ENCODE measurements at places on chromosomes 6 and 20. TPM values are rescaled to one million over a fixed set of nuclear protein-coding genes. Genes with fewer than 3 reads are reported as not detected.
A peak's percentile ranks its signal among the peaks of the same experiment; 100 is the strongest.

HUS1B gene
- 0.72 TPM for total RNA-seq

E2F1 gene
- 6.7 TPM for total RNA-seq

RAB32 gene
- 37.0 TPM for total RNA-seq

STMND1 gene
- not detected for total RNA-seq

PAX1 gene
- not detected for total RNA-seq

NUP153 gene
- total RNA-seq, result 39.0 TPM

CPNE5 gene
- 24.9 TPM for total RNA-seq

PHACTR3 gene
- 8.7 TPM for total RNA-seq

BMP7 gene
- total RNA-seq, result 0.38 TPM

HLA-DOB gene
- total RNA-seq, result not detected

NXT1 gene
- total RNA-seq, result 24.5 TPM

KCNK15 gene
- total RNA-seq, result not detected

KCNG1 gene
- total RNA-seq, result 4.4 TPM

ATG5 gene
- total RNA-seq, result 27.5 TPM

BTN1A1 gene
- 1.4 TPM for total RNA-seq

SH3BGRL2 gene
- total RNA-seq, result 7.0 TPM

GRCh38 chr6:16361861-16362260 is 123.5 kb downstream of the GMPR start:
- H3K4me1 ChIP-seq, result peaks cover 8% of the 10 kb centered on the region
- H3K27me3 ChIP-seq, result no peaks in the 10 kb centered on the region
- no peak overlapping the region for H3K4me3 ChIP-seq
- DNase-seq, result no peak

DNA sequence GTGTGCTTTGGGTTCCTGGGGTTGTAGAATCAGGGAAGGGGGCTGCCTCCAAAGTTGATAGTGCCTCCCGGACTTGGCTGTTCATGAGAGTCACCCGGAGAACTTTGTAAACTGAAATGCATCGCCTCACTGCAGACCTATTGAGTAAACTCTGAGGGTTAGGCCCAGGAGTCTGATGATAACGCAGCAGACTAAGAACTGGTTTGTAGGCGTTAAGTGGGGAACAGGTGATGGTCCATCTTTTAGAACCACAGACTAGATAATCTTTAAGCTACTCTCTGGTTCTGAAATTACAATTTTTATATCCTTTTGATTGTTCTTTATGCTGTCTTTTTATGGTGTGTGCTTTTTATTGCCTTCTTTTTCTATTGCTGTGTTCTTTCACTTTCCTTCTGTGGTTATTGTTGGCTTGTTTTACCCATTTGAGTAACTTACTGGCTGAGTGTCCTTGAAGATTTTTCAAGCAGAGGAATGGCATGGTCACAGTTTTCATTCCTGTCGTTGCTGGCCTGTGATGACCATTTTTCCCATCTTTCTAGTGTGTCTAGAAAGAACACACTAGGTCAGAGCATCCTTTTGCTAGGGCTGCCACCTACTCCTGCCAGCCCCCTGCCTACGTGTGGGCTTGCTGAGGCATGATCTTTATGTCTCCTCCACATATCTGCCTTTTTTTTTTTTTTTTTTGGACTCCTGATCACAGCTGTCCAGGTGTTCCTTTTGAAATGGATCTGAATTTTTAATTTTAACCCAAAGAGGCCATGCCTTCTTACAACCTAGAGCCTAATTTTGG is 30.9 kb downstream of the LRRC1 start:
- no peak overlapping the region for H3K27ac ChIP-seq
- no peak for DNase-seq
- no peaks in the 10 kb centered on the region for H3K36me3 ChIP-seq

- no peaks in the 10 kb centered on the region for H3K4me1 ChIP-seq
- no peak for DNase-seq
- no peak overlapping the region for H3K4me3 ChIP-seq
These were observed 23.1 kb upstream of the HMGN3 start for GRCh38 chr6:79257381-79258205.

GRCh38 chr6:4615891-4616290 is 160.3 kb upstream of the CDYL start:
- H3K27ac ChIP-seq, result no peak overlapping the region
- DNase-seq, result no peak
- no peaks in the 10 kb centered on the region for H3K27me3 ChIP-seq
- H3K4me3 ChIP-seq, result no peak overlapping the region
- H3K4me1 ChIP-seq, result peaks cover 2% of the 10 kb centered on the region

- H3K27ac ChIP-seq, result no peak overlapping the region
- DNase-seq, result no peak
- H3K4me1 ChIP-seq, result peaks cover 14% of the 10 kb centered on the region
- no peak overlapping the region for H3K4me3 ChIP-seq
- H3K36me3 ChIP-seq, result peaks cover 46% of the 10 kb centered on the region
These were observed 63.0 kb downstream of the PTPN1 start for GRCh38 chr20:50572938-50573777.

GRCh38 chr6:1819007-1819406 is 209.3 kb downstream of the FOXC1 start:
- no peak overlapping the region for H3K27ac ChIP-seq
- peaks cover 26% of the 10 kb centered on the region for H3K4me1 ChIP-seq
- no peak overlapping the region for H3K4me3 ChIP-seq
- no peaks in the 10 kb centered on the region for H3K36me3 ChIP-seq

- no peak for DNase-seq
- H3K4me3 ChIP-seq, result no peak overlapping the region
- H3K27me3 ChIP-seq, result peaks cover 3% of the 10 kb centered on the region
These were observed 6.8 kb upstream of the EZR start for GRCh38 chr6:158825951-158826306.

DNA sequence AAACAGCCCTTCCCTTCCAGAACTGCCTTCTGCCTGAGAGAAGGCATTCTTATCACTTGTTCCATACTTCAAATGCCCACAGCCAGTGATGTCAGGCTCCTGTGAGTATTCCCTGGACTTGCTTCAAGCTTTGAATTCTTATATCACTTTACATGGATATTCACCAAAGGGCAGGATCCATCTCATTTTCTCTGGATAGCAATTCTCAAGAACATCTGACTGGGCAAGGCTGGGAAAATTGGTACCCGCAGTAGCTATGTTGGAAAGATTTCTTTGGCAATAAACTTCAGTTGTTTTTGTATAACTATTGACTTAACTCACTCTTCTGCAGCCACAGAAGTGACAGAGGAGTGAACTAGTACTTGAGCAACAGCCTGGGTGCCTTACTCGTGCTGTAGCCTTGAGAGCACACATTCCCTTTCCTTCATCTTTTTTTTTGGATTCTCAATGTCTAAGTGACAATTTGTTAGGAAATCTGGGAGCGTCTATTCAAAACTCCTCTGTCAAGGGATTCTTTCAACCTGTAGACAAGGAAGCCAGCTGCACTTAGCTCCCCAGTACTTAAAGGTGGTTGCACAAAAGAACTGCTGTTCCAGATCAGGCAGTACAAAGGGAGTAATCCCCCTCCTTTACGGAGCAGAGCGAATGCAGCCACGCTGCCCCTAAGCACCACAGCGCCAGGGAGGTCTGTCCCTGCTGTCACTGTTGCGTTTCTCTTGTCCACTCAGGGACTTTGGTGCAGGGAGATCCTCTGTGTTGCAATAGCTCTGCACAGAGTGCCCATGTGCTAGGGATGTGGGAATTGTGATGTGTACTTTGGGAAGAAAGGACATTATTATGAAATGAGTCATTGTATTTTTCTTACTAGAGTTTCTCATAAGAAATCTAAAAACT is 69.6 kb downstream of the JAG1 start:
- DNase-seq, result no peak
- H3K4me1 ChIP-seq, result peaks cover 5% of the 10 kb centered on the region
- no peaks in the 10 kb centered on the region for H3K36me3 ChIP-seq
- no peak overlapping the region for H3K4me3 ChIP-seq
- no peaks in the 10 kb centered on the region for H3K27me3 ChIP-seq

DNA sequence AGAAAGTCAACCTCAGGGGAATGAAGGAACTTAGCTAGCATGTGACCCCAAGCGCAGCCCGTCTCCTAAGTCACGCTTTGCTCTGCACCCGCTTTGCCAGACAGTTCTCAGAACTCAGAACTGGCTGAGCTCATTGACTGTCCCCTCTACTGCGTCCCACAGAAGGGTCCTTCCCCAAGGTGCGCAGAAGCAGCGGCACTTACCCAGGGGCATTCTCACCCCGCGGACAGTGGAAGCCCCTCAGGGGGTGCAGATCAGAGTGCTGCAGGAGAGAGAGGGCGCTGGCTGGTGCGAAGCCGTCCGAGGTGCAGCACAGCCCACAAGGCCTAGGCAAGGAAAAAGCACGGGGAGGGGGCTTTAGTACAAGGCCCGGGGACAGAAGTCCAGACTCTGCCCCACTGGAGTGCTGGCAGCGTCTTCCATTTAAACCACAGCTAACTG is 807 bp downstream of the SNHG17 start:
- H3K4me1 ChIP-seq, result peaks cover 20% of the 10 kb centered on the region
- H3K27ac ChIP-seq, result peak overlapping the region; percentile 72
- peaks cover 4% of the 10 kb centered on the region for H3K27me3 ChIP-seq
- H3K36me3 ChIP-seq, result peaks cover 23% of the 10 kb centered on the region

- H3K36me3 ChIP-seq, result peaks cover 5% of the 10 kb centered on the region
- no peaks in the 10 kb centered on the region for H3K27me3 ChIP-seq
- H3K4me1 ChIP-seq, result peaks cover 2% of the 10 kb centered on the region
- DNase-seq, result no peak
- H3K4me3 ChIP-seq, result no peak overlapping the region
These were observed 293.2 kb downstream of the NRN1 start for GRCh38 chr6:5713519-5713918.

- no peaks in the 10 kb centered on the region for H3K36me3 ChIP-seq
- no peak overlapping the region for H3K27ac ChIP-seq
- no peak overlapping the region for H3K4me3 ChIP-seq
- peaks cover 6% of the 10 kb centered on the region for H3K4me1 ChIP-seq
These were observed 109.0 kb downstream of the SULF2 start for GRCh38 chr20:47676219-47676721.

DNA sequence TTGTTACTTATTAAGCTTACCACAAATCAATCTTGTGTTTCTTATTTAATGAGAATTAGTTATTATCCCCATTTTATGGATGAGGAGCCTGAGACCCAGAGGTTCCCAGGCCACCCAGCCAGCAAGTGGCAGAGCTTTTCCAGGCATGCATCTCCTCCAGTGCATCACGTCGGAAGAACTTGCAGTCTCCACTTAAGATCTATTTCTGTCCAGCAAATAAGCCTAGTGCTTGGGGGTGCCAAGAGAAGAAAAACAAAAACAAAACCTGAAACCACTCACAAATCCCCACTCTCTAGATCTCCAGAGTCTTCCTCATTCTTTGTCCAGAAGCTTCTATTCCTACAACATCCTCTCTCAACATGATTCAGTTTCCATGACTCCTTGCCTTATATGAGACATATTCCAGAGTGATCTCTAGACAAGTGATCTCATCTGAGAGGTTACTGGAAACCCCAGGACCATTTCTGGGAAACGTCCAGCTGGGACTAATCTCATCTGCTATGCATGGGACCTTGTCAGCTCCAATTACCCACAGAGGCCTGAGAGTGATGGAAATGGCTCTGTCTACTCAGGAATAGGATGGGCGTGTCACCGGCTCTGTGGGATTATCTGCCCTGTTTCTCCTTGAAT is 4.1 kb downstream of the GUCA1B start:
- peaks cover 3% of the 10 kb centered on the region for H3K27me3 ChIP-seq
- no peaks in the 10 kb centered on the region for H3K4me1 ChIP-seq
- no peak overlapping the region for H3K27ac ChIP-seq
- no peak for DNase-seq
- no peak overlapping the region for H3K4me3 ChIP-seq
- no peaks in the 10 kb centered on the region for H3K36me3 ChIP-seq

- no peaks in the 10 kb centered on the region for H3K36me3 ChIP-seq
- no peak for DNase-seq
- no peaks in the 10 kb centered on the region for H3K27me3 ChIP-seq
- no peak overlapping the region for H3K4me3 ChIP-seq
- no peaks in the 10 kb centered on the region for H3K4me1 ChIP-seq
These were observed 279.7 kb upstream of the FLRT3 start for GRCh38 chr20:14617123-14617522.

GRCh38 chr20:51169813-51170212 is 146.9 kb upstream of the KCNG1 start:
- no peaks in the 10 kb centered on the region for H3K27me3 ChIP-seq
- H3K4me1 ChIP-seq, result no peaks in the 10 kb centered on the region
- no peaks in the 10 kb centered on the region for H3K36me3 ChIP-seq

DNA sequence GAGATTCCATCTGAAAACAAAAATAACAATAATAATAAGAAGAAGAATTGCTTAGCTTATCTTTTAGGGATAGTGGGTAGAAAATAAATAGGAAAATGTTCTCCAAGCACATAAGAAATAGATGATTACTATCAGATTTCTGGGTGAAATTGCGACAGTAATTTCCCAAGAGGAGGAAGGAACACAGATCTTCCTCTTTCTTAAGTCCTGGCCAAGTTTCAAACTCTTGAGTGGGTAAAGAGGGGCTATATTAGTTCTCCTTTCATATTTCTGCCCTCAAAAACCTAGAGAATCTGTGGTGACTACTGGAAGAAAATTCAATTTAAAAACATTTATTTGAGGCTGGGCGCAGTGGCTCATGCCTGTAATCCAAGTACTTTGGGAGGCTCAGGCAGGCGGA is 63.7 kb downstream of the PHACTR2 start:
- no peak overlapping the region for H3K4me3 ChIP-seq
- no peak for DNase-seq
- no peak overlapping the region for H3K27ac ChIP-seq
- peaks cover 41% of the 10 kb centered on the region for H3K4me1 ChIP-seq

GRCh38 chr6:52509281-52510212 is 67.3 kb downstream of the TRAM2 start:
- H3K4me1 ChIP-seq, result peaks cover 25% of the 10 kb centered on the region
- H3K4me3 ChIP-seq, result no peak overlapping the region
- peaks cover 8% of the 10 kb centered on the region for H3K27me3 ChIP-seq

DNA sequence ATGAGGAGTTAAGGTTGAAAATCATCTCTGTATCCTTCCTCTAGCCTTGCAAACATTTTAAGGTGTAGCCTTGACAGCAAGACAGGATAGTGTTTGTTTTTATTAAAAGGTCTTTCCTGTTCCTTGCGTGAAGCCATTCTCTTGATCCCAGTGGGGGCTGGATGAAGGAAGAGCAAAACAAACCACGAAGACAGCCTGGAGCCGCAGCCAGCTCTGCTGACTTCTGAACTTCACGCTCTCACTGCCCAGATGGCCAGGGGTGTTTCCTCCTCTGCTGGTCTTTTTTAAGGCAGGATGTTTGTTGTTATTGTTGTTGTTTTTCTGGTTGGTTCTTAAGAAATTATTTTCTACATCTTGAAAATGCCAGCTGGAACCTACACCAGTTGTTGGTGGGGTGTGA is 156.4 kb downstream of the MTHFD1L start:
- H3K4me3 ChIP-seq, result no peak overlapping the region
- peak overlapping the region; percentile 94 for H3K27ac ChIP-seq
- DNase-seq, result peak; percentile 17
- peaks cover 17% of the 10 kb centered on the region for H3K4me1 ChIP-seq
- H3K27me3 ChIP-seq, result no peaks in the 10 kb centered on the region

DNA sequence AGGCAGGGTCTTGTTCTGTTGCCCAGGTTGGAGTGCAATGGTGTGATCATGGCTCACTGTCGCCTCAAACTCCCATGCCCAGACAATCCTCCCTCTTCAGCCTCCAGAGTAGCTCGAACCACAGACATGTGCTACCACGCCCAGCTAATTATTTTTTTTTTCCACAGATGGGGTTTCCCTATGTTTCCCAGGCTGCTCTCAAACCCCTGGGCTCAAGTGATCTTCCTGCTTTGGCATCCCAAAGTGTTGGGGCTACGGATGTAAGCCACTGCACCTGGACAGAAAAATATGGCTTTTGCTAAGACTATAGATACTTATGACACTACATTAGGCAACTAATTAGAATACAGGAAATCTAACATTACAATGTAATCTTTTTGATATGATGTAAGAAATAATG is 17.9 kb downstream of the RNF24 start:
- DNase-seq, result no peak
- no peak overlapping the region for H3K27ac ChIP-seq
- no peak overlapping the region for H3K4me3 ChIP-seq
- H3K36me3 ChIP-seq, result no peaks in the 10 kb centered on the region
- H3K4me1 ChIP-seq, result peaks cover 3% of the 10 kb centered on the region
- no peaks in the 10 kb centered on the region for H3K27me3 ChIP-seq
